ENCODE measurements at places on chromosomes 7 and 10.

DNA sequence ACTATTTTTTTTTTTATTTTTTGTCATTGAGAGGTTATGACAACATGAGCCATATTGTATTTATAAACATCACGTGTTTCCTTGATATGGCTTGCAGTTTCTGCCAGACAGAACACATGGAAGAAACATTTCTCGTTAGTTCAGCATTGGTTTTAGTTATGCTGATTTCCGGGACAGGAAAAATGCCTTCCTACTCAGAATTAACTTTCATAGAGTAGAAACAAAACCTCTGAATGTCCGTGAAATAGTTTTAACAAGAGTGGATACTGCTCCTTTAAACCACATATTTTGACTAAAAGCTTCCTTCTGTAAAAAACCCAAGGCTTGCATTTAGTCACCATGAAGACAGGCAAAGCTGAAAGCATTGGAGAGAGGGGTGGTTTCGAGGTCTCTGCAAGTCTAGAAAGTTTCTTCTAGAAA lies 240.4 kb downstream of the KIAA1217 start:
- peaks cover 9% of the 10 kb centered on the region for H3K4me1 ChIP-seq
- H3K4me3 ChIP-seq = no peak overlapping the region
- no peaks in the 10 kb centered on the region for H3K36me3 ChIP-seq
- H3K27ac ChIP-seq = no peak overlapping the region
- DNase-seq = no peak

- H3K27ac ChIP-seq = peak overlapping the region; percentile 12
- DNase-seq = peak; percentile 32
- peaks cover 1% of the 10 kb centered on the region for H3K27me3 ChIP-seq
- H3K4me3 ChIP-seq = no peak overlapping the region
- H3K36me3 ChIP-seq = no peaks in the 10 kb centered on the region
Observed at GRCh38 chr7:129095258-129095657, 40.3 kb upstream of the TNPO3 start.

- H3K27ac ChIP-seq = no peak overlapping the region
- peaks cover 2% of the 10 kb centered on the region for H3K4me1 ChIP-seq
- H3K27me3 ChIP-seq = peaks cover 18% of the 10 kb centered on the region
- DNase-seq = no peak
Observed at GRCh38 chr7:45256775-45257174, 99.2 kb downstream of the RAMP3 start.

DNA sequence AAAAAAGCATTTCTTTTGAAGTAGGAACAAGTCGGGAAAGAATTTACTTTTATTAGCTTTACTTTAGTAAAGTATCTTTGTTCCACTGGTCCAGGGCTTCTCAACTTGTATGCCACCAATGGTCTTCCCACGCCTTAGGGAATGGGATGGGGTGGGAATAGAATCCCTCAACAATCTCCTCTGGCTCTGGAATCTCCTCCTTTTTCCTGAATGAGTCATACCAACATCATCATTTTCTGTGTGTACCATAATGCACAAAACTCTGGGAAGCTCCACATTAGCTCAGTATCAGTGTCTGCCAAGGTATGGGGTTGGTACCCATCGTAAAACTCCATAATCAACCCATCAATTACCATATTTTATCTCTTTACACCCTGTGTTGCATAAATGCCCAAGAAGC lies 159.4 kb upstream of the BMPER start:
- no peak for DNase-seq
- no peaks in the 10 kb centered on the region for H3K4me1 ChIP-seq
- no peak overlapping the region for H3K27ac ChIP-seq
- no peaks in the 10 kb centered on the region for H3K36me3 ChIP-seq
- H3K27me3 ChIP-seq = no peaks in the 10 kb centered on the region

GRCh38 chr10:14261336-14261735 lies 69.4 kb downstream of the FRMD4A start:
- H3K27me3 ChIP-seq = peaks cover 18% of the 10 kb centered on the region
- no peaks in the 10 kb centered on the region for H3K4me1 ChIP-seq
- DNase-seq = no peak
- H3K36me3 ChIP-seq = no peaks in the 10 kb centered on the region
